Tibial nerve (tissue), 4 donors: ENCODE measurements at places on chromosomes 5 and 9. TPM values are rescaled to one million over a fixed set of nuclear protein-coding genes. Genes with fewer than 3 reads are reported as not detected.

- DNase-seq = no peak
- H3K4me3 ChIP-seq = no peak overlapping the region
- peaks cover 3% of the 10 kb centered on the region for H3K27me3 ChIP-seq
- no peak overlapping the region for H3K27ac ChIP-seq
These were observed 200.9 kb downstream of the MEF2C start for GRCh38 chr5:88682131-88682530.

The PGM5 gene
- total RNA-seq = 29.1 TPM

DNA sequence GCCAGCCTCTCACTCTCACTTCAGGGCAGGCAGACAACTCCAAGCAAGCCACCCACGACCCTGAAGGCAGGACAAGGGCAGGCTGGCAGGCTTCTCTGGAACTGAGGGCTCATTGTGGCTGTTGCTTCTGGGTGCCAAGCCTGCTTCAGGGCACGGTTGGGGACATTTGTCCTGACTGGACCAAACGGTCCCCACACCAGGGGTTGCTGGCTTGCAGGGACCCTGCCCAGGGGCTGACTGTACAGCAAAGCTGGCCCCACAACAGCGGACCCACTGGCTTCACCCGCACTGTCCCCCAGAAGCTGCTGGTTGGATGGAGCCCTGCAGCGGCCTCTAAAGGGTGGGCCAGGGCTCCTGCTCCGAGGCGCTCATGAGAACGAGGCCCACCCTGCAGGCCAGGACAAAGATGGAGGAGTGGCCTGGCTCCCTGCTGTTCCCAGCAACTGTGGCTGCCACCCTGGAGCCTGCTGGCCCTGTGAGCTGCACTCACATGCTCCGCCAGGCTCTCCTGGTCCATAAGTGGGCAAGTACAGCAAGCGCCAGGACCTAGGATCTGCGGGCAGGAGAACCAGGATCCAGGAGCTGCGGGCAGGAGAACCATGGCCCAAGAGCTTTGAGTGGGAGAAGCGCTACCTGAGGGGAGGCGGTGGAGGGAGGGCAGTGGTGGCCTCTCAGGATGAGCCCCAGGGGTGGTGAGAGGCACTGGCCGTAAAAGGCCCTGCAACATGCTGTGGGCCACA, 34.4 kb upstream of the NSMF start:
- no peaks in the 10 kb centered on the region for H3K4me1 ChIP-seq
- H3K27ac ChIP-seq = no peak overlapping the region
- no peak for DNase-seq
- no peak overlapping the region for H3K4me3 ChIP-seq
- H3K36me3 ChIP-seq = no peaks in the 10 kb centered on the region

- H3K4me1 ChIP-seq = peaks cover 32% of the 10 kb centered on the region
- peaks cover 36% of the 10 kb centered on the region for H3K27me3 ChIP-seq
- H3K27ac ChIP-seq = no peak overlapping the region
- no peak for DNase-seq
These were observed 989 bp upstream of the FBN2 start for GRCh38 chr5:128539038-128539429.

GRCh38 chr9:114100536-114100935, 1.4 kb upstream of the KIF12 start:
- no peak overlapping the region for H3K27ac ChIP-seq
- no peaks in the 10 kb centered on the region for H3K4me1 ChIP-seq
- no peaks in the 10 kb centered on the region for H3K36me3 ChIP-seq

GRCh38 chr5:34610546-34610945, 45.6 kb upstream of the RAI14 start:
- no peak overlapping the region for H3K27ac ChIP-seq
- H3K4me3 ChIP-seq = no peak overlapping the region
- H3K4me1 ChIP-seq = no peaks in the 10 kb centered on the region
- H3K27me3 ChIP-seq = no peaks in the 10 kb centered on the region
- no peaks in the 10 kb centered on the region for H3K36me3 ChIP-seq

DNA sequence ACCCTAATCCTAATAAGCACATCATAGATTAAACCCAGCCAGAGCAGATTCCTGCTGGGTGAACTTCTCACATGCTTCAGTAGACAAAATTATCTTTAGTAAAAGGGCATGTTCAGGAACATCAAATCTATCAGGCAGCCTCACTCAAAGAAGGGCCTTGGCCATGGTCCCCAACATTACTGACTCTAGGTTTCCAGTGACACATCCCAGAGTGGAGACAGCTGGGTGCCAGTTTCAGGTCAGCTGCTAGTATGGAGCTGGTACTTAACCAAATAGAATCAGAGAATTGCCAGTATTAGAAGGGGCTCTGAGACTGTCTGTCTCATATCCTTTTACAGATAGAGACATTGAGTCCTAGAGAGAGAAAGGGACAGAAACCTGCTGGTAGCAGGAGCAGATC, 44.1 kb upstream of the GALNT10 start:
- no peak overlapping the region for H3K4me3 ChIP-seq
- DNase-seq = no peak
- no peak overlapping the region for H3K27ac ChIP-seq
- no peaks in the 10 kb centered on the region for H3K27me3 ChIP-seq

The POMT1 gene
- total RNA-seq = 45.9 TPM

- peaks cover 5% of the 10 kb centered on the region for H3K4me1 ChIP-seq
- peak; percentile 94 for DNase-seq
These were observed 38.0 kb downstream of the PALM2AKAP2 start for GRCh38 chr9:109817846-109818472.

The MARVELD2 gene
- total RNA-seq = 1.2 TPM

The FGF1 gene
- total RNA-seq = 113 TPM

GRCh38 chr5:147930769-147931168, 24.4 kb upstream of the C5orf46 start:
- no peak overlapping the region for H3K27ac ChIP-seq
- H3K27me3 ChIP-seq = no peaks in the 10 kb centered on the region
- H3K36me3 ChIP-seq = no peaks in the 10 kb centered on the region
- H3K4me1 ChIP-seq = no peaks in the 10 kb centered on the region
- no peak overlapping the region for H3K4me3 ChIP-seq

- H3K4me1 ChIP-seq = peaks cover 34% of the 10 kb centered on the region
- H3K36me3 ChIP-seq = peaks cover 29% of the 10 kb centered on the region
- DNase-seq = peak; percentile 29
- no peak overlapping the region for H3K4me3 ChIP-seq
These were observed 19.5 kb downstream of the TTC33 start for GRCh38 chr5:40736103-40736875.

DNA sequence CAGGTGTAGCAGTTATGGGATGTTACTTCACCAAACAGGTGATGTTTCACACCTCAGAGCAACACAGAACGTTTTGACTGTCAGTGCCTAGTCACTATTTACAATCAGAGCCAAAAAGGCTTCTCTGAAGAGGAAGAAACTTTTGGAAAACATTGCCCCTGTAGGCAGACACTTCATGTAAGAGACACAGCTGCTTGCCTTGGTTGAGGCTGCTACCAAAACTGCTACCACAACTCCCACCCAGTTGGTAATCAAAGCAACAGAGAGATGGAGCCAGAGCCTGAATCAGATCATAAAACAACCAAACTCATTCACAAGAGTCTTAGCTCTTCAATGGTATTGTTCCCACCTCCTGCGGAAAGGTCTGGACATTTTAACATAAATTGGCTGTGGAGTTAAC, 61.0 kb downstream of the CTSL start:
- H3K27me3 ChIP-seq = no peaks in the 10 kb centered on the region
- H3K4me3 ChIP-seq = no peak overlapping the region
- DNase-seq = no peak
- no peaks in the 10 kb centered on the region for H3K36me3 ChIP-seq

DNA sequence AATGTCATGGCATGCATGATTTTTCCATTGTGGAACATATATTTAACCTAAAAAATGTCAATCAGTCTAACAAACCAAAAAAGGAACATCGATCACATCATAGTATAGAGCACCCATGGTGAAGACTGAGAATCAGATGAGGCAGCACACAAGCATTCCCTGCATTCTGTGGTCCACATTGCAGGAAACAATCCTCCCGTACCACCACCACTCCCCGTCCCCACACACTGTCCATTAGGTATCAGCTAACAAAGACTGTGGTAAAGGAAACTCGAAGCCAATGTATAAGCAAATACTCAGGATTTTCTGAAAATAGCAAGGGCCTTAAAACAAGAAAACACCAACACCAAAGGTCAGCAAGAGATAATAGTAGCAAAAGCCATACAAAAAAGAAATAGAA, 1104.4 kb upstream of the SEMA6A start:
- no peak for DNase-seq
- H3K27me3 ChIP-seq = no peaks in the 10 kb centered on the region
- peaks cover 10% of the 10 kb centered on the region for H3K4me1 ChIP-seq
- H3K27ac ChIP-seq = no peak overlapping the region
- H3K36me3 ChIP-seq = no peaks in the 10 kb centered on the region

DNA sequence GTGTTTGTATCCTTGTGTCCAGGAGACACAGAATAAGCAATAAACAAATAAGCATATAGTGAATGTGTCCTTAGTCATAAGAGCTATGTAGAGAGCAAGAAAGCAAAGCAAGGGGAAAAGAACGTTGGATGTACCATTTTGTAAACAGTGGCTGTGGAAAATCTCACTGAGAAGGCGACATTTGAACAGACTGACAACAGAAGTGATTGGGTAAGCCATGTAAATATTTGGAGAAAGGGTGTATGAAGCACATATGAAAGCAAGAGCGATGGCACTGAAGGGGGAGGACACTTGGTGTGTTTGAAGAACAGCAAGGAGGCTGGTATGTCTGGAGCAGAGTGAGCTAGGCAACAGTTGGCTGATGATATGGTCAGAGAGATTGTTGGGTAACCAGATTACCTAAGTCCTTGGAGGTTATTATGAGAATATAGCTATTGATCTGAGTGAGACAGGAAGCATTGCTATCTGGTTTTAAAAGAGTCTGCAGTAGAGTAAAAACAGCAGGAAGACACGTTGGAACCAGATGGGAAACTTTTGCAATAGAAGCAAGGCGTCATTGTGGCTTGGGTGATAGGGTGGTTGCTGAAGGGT, 115.5 kb upstream of the IL7R start:
- H3K27ac ChIP-seq = no peak overlapping the region
- H3K36me3 ChIP-seq = no peaks in the 10 kb centered on the region
- DNase-seq = no peak
- H3K4me3 ChIP-seq = no peak overlapping the region
- no peaks in the 10 kb centered on the region for H3K4me1 ChIP-seq
- H3K27me3 ChIP-seq = no peaks in the 10 kb centered on the region

GRCh38 chr9:114733816-114734215, 51.8 kb upstream of the TEX48 start:
- H3K4me3 ChIP-seq = no peak overlapping the region
- H3K27me3 ChIP-seq = no peaks in the 10 kb centered on the region
- DNase-seq = no peak
- no peaks in the 10 kb centered on the region for H3K4me1 ChIP-seq
- no peaks in the 10 kb centered on the region for H3K36me3 ChIP-seq

GRCh38 chr5:120919017-120919416, 454.9 kb downstream of the PRR16 start:
- no peaks in the 10 kb centered on the region for H3K36me3 ChIP-seq
- no peaks in the 10 kb centered on the region for H3K4me1 ChIP-seq
- no peak overlapping the region for H3K4me3 ChIP-seq
- H3K27me3 ChIP-seq = no peaks in the 10 kb centered on the region

The IRX2 gene
- total RNA-seq = not detected

GRCh38 chr5:558326-558725, 34.1 kb upstream of the SLC9A3 start:
- DNase-seq = no peak
- H3K4me3 ChIP-seq = no peak overlapping the region
- H3K27me3 ChIP-seq = peaks cover 11% of the 10 kb centered on the region
- no peaks in the 10 kb centered on the region for H3K36me3 ChIP-seq
- no peaks in the 10 kb centered on the region for H3K4me1 ChIP-seq
- H3K27ac ChIP-seq = no peak overlapping the region

The RASGRF2 gene
- total RNA-seq = 32.9 TPM

DNA sequence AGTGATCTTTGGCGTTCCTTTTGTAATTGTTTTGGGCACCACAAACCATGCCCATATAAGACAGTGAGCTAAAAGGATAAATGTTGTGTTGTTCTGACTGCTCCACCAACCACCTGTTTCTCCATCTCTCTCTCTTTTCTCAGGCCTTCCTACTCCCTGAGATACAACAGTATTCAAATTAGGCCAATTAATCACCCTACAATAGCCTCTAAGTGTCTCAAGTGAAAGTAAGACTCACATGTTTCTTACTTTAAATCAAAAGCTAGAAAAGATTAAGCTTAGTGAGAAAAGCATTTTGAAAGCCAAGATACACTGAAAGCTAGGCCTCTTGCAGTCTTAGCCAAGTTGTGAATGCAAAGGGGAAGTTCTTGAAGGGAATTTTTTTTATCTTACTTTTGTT, 268.8 kb upstream of the NREP start:
- H3K36me3 ChIP-seq = no peaks in the 10 kb centered on the region
- H3K27me3 ChIP-seq = no peaks in the 10 kb centered on the region
- DNase-seq = no peak
- H3K4me1 ChIP-seq = no peaks in the 10 kb centered on the region
- H3K27ac ChIP-seq = no peak overlapping the region

The TDRD7 gene
- total RNA-seq = 18.4 TPM

DNA sequence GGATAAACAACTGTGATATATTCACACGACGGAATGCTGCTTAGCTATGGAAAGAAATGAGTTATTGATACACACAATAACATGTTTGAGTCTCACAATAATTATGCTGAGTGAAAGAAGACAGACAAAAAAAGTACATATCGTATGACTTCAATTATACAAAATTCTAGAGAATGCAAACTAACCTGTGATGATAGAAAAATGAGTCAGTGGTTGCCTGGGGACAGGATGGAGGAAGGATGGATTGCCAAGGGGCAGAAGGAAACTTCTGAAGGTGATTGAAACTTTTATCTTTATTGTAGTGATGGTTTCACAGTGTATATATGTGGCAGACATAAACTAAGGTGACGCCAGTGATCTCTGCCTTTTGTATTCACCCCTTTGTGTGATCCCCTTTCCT, 7.5 kb upstream of the CARTPT start:
- H3K27ac ChIP-seq = no peak overlapping the region
- H3K27me3 ChIP-seq = peaks cover 12% of the 10 kb centered on the region
- no peaks in the 10 kb centered on the region for H3K4me1 ChIP-seq
- no peak for DNase-seq

- H3K4me1 ChIP-seq = peaks cover 24% of the 10 kb centered on the region
- H3K36me3 ChIP-seq = peaks cover 69% of the 10 kb centered on the region
- H3K27ac ChIP-seq = no peak overlapping the region
- no peak for DNase-seq
- no peaks in the 10 kb centered on the region for H3K27me3 ChIP-seq
These were observed 4.1 kb downstream of the ASB6 start for GRCh38 chr9:129637673-129638439.

- no peaks in the 10 kb centered on the region for H3K4me1 ChIP-seq
- no peak overlapping the region for H3K4me3 ChIP-seq
- H3K27ac ChIP-seq = no peak overlapping the region
- H3K36me3 ChIP-seq = no peaks in the 10 kb centered on the region
- DNase-seq = no peak
These were observed 142.9 kb upstream of the SLC30A5 start for GRCh38 chr5:68950930-68951329.

The FOXD4L5 gene
- not detected for total RNA-seq

The PPP3R2 gene
- total RNA-seq = not detected

DNA sequence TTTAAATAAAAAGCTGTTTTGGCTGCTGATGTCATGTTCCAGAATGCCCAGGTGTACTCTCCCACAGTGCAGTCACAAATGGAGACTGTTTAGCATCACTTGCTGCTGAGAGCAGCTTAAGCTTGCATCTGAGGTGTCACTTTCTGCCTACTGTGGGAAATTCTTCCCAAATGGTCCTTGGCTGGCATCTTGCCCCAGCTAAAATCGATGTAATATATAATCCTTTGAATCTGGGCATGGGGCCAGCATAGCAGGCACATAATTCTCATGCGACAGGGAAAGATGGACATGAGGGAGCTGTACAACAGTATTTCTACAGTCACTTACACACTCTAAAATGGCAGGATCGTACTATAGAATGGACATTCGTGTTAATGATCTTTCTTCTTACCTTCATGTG, 144.3 kb downstream of the MACIR start:
- no peak overlapping the region for H3K27ac ChIP-seq
- H3K4me1 ChIP-seq = no peaks in the 10 kb centered on the region
- H3K36me3 ChIP-seq = no peaks in the 10 kb centered on the region
- DNase-seq = no peak
